Foreskin fibroblast (primary cell): ENCODE measurements at places on chromosomes 1 and 21.

GRCh38 chr1:96236156-96236739 is 485.3 kb upstream of the PTBP2 start:
- DNase-seq, result peak; percentile 63

GRCh38 chr21:26238646-26239045 is 68.1 kb upstream of the APP start:
- DNase-seq, result no peak

- no peak for DNase-seq
These were observed 115.2 kb upstream of the ATP1A1 start for GRCh38 chr1:116257836-116258235.

DNA sequence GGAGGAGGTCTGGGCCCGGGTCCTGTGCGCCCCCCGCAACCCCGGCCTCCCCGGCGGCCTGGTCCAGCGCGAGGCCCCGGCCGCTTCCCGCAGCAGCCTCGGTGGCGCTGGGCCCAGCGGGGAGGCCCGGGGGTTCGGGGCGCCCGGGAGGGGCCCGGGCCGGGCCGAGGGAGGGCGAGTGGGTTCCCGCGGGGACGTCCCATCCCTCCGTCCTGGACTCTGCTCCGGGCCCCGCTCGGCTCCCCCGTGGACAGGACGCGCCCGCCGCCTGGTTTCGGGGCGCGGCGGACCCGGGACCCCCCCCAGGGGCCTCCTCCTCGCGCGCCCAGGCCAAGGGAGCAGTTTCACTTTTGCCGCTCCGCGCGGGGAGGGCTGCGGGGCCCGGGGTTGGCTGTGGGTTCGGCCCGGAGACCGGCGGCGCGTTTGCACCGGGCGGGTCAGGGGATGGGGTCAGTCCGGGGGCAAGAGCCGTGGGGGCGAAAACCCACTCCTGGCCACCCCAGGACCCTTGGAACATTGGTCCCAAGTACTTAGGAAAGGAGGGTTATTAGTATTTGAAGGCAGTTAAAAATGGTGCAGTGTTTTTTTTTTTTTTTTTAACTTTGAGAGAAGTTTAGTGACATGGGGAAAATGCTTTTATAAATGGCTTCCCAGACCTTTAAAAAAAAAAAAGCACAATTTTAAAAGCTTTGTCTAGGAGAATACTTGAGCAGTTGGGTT is 677 bp downstream of the AGPAT3 start:
- DNase-seq, result peak; percentile 24

GRCh38 chr1:5997316-5997715 is 5.1 kb upstream of the NPHP4 start:
- DNase-seq, result no peak

DNA sequence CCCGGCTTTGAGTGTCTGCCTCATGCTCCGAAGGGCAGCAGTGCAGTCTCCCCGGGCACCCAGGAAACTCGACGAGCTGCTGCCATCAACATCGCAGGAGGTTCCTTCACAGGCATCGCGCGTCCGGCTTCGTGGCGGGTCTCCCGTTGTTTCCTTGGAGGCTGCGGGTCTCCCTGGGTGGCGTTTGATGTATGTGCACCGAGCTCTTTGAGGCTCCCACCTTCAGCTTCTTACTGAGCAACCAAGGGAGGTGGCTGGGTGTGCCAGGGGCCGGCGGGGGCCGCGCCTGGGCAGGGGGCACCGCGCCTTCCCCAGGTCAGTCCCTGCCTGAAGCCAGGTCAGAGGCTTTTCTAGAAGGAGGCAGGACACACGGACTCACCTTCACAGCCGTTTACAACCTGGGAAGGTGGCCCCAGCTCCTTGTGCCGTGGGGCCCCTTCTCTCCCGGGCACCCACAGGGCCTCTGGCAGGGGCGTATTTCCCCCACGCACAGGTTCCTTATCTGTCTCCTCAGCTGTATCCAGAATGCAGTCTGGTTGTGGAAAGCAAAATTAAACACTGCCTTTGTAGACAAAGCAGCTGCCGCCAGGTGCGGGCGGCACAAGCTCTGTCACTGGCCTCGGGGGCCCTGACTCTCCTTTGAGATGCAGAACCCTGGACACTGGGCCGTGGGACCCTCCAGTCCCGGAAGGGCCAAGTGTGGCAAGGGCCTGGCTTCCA is 21.7 kb upstream of the PEX10 start:
- no peak for DNase-seq

GRCh38 chr1:201184307-201185122 is 6.1 kb upstream of the IGFN1 start:
- peak; percentile 87 for DNase-seq

GRCh38 chr1:241622669-241623068 is 17.5 kb downstream of the CHML start:
- DNase-seq, result no peak

DNA sequence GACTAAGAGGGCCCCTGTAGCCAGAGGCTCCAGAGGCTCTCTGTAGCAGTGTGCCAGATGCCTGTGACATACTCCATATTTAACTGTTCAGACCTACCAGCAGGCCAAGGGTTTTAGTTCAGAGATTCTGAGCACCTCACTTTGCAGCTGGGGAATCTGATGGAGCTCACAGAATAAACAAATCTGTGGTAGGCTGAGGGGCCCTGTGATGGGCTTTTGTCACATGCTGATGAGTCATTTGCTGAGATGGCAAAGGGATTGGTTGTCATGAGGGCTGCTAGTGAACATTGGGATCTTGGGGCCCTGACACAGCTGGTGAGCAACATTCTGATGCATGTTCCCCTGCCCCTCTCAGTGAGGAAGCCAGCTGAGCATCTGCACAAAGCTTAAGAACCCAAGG is 482.2 kb downstream of the CAMTA1 start:
- DNase-seq, result peak; percentile 88

DNA sequence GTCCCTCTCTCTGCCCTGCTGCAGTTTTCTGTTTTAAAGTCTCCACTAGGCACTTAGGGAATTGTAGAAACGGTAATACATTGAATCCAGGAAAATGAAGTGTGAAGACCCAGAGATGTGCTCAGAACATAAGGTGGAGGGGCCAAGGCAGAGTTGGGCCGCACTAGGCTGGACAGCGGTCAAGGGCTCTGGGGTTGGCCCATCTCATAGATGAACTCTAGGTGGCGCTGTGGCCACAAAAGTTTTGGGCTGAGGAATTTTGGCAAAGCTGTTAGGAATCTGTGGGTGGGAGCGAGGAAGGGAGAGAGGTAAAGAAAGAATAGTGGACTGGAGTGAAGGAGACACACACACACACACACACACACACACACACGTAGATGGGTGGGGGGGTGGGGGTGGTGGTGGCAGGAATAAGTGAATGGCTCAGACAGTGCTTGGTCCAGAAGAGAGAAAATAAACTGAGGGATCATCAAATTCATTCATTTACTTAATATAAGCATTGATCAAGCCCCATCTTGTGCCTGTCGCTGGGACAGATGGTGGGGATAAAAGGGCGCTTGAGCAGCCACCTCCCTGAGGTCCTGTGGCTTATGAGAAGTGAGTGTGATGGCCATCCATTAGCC is 258.5 kb downstream of the TRABD2B start:
- peak; percentile 20 for DNase-seq

DNA sequence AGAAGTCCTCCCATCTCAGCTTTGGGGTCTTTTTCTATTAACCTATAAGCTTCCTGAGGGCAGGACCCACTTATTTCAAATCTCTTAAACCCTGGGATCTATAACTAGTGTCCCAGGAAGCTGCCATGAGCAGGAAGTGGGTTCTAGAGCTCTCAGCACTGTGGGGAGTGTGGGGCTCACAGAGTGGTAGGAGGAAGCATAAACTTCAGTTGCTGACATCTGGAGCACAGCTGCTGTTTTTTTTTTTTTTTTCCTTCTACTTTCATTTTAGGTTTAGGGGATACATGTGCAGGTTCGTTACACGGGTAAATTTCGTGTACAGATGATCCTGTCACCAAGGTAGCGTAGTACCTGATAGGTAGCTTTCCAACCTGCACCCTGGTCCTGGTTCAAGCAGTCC is 59.3 kb downstream of the AK4 start:
- peak; percentile 21 for DNase-seq

DNA sequence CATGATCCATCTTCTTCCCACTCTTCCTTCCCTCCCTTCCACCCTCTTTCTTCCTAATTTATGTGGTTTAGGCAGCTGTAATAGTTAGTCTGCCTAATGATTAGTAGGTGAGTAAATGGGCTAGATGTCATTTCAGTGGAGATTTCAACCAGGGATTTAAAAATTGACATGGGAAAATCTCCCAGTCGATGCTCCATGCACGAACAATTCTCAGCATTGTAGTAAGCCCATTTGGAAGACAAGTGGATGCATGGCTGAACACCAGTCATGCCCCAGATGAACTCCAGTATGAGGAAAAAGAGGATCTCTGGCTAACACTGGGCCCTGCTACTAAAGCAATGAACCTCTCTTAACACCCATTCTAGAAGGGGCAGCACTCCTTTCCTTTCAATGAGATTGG is 25.3 kb downstream of the CHI3L2 start:
- no peak for DNase-seq

DNA sequence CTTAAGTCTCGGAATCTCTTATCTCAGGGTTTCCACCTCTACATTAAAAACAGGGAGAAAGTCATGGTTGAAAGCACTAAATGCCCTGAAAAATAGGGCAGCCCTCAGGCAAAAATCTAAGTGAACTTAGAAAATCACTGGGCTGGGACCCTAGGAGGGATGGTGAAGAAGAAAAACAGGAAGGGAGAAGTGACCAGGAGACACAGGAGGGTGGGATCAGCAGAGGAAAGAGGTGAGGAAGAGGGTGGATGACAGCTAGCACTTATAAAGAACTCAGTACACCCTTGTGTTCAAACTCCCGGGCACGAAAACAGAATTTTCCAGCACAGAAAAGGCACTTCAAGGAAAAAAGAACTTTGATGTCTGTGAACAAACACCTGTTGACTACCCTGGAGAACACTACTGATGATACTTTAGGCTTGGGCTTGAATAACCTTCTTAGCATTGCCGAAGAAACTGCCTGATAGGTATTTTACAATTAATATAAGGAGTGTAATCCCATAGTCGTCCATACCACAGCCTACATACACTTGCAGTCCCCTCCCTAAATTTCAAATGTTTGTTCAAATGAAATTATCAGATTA is 2.0 kb downstream of the CHML start:
- DNase-seq, result no peak

DNA sequence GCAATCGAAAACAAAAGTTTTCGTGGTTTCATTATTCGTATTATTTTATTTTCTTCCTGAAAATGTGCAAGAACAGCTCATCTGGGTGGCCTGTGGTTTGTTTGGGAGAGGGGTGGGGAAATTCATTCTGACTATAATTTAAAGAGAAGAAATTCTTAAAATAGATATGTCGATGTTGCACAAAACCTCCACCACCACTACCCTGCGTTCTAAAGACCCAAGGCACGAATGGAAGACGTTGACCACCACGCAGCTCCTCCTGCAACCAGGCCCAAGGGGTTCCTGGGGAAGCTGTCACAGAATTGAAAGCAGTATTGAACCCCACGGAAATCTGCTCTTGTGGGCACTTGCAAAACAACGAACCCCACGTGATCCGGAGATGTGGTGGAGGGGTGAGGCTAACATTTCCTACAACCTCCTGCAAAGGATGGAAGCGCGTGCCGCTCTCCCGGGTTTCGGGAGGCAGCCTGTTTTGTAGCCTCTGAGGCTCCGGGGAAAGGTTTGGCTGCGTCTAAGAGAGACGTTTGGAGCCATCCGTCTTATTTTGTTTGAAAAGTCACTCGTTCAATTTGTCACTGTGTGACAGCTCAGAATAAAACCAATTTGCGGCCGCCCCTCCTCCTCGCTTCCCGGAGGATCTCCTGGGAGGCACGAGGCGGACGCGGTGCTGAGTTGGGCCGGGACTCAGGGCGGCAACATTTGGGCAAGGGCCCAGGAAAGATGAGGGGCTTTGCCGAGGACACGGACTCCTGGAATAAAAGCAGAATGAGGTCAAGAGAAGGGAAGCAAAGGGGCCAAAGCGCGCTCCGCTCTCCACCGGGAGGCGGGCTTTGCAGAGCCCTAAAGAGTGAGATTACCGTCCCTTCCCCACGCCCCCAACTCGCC is 810 bp upstream of the HLX start:
- no peak for DNase-seq

GRCh38 chr1:32878183-32878582 is 7.5 kb upstream of the FNDC5 start:
- DNase-seq, result no peak

DNA sequence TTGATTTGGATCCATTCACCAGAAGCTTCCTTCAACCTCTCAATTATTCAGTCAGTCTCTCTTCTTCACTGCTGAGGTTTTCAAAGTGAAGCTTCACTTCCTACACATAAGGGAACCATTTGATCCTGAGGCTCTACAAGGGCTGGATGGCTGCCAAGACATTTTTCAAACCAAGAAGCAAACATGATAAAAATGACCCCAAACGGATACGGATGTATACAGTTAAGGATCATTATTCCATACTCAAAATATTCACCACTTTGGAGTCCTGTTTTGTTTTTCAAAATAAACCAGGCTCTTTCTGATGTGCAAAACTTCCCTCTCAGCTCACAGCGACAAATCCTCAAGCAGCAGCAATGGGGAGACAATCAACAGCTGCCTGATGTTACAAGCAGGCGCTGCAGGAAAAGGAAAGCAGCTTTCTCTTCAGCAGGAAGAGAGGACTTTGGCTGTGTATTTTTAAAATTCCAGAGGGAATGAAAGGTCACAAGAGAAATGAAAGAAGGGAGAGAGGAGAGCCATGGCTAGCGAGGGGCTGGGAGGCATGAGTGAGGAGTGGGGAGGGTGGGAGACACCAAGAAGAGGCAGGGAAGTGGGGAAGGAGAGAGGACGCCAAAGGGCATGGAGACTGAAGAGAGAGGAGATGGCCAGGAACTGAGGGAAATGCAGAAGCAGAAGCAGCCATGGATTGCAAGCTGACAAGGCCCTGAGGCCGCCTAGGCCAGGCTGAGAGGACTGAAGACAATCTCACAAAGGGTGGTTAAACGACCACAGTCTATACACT is 145.4 kb downstream of the SLC45A1 start:
- peak; percentile 93 for DNase-seq

DNA sequence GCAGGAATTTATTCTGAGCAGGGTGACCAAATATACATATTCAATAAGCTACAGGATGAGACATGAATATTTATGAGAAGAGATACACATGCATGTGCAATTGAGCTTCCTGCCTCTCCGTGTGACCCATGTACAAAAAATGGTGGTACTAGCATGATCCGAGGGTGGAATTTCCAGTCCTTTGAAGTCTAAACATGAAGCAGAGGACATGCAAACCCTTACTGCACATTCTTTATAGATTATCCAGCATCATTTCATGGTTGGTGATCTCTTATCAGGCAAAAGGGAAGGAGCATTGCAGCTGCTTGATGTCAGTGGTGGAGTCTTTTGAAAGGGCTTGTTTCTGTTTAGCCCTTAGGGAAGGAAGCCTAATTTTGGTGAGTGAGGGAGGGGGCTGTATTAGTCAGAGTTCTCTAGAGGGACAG is 448.6 kb downstream of the SETD4 start:
- DNase-seq, result no peak

GRCh38 chr1:37697737-37698136 is 5.4 kb downstream of the CDCA8 start:
- no peak for DNase-seq

- no peak for DNase-seq
These were observed 42.0 kb upstream of the FOXO6 start for GRCh38 chr1:41319106-41319755.

DNA sequence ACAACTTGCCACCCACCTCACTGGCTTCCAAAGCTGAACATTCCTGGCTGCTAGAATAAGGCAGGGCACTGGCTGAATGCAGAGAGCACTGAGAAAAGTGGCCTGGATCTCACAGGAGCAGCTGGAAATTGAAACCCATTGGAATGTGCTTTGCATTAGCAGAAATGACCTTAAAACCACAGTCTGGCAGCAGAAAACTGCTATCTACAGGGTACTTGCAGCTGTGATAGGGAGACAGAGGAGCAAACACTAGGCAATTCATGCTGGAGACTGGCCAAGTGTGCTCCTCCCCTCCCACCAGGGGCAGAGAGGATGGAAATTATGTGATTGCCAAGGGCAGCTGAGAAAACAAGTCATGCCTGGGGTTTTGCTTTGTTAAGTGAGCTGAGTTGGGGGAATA is 47.2 kb downstream of the HSD3B1 start:
- DNase-seq, result peak; percentile 47
